ENCODE measurements at places on chromosomes 2 and 18. TPM values are rescaled to one million over a fixed set of nuclear protein-coding genes. Genes with fewer than 3 reads are reported as not detected.

UGT1A4 gene
- not detected for total RNA-seq

LCLAT1 gene
- total RNA-seq, result 22.8 TPM

VWC2L gene
- total RNA-seq, result not detected

BMP10 gene
- not detected for total RNA-seq

COPS7B gene
- 47.3 TPM for total RNA-seq

SLC4A5 gene
- total RNA-seq, result 1.1 TPM

MLPH gene
- not detected for total RNA-seq

MROH2A gene
- not detected for total RNA-seq

ZNF512 gene
- 35.8 TPM for total RNA-seq

EPB41L3 gene
- total RNA-seq, result 7.2 TPM

TAF4B gene
- total RNA-seq, result 15.9 TPM

UGT1A1 gene
- not detected for total RNA-seq

G6PC2 gene
- total RNA-seq, result not detected

CCDC88A gene
- total RNA-seq, result 9.7 TPM

PLEK gene
- 0.77 TPM for total RNA-seq

CPLX4 gene
- total RNA-seq, result not detected

ZDBF2 gene
- 3.9 TPM for total RNA-seq

MSH2 gene
- 43.3 TPM for total RNA-seq

DPP4 gene
- 12.9 TPM for total RNA-seq

POLE4 gene
- total RNA-seq, result 76.5 TPM

TNFRSF11A gene
- total RNA-seq, result 3.5 TPM

SERPINB13 gene
- total RNA-seq, result not detected

NT5DC4 gene
- not detected for total RNA-seq

POU3F3 gene
- total RNA-seq, result not detected

STPG4 gene
- total RNA-seq, result 0.27 TPM

SRD5A2 gene
- total RNA-seq, result not detected

RRM2 gene
- total RNA-seq, result 466 TPM

PPP3R1 gene
- total RNA-seq, result 63.5 TPM

ERBB4 gene
- total RNA-seq, result not detected

LYPD6 gene
- not detected for total RNA-seq

SATB2 gene
- 0.02 TPM for total RNA-seq

LHCGR gene
- not detected for total RNA-seq

IL18RAP gene
- 15.1 TPM for total RNA-seq

IL1R1 gene
- total RNA-seq, result 5.7 TPM

SERPINB4 gene
- total RNA-seq, result not detected

SIX3 gene
- total RNA-seq, result not detected

LYG1 gene
- 0.32 TPM for total RNA-seq

TAF1B gene
- 25.7 TPM for total RNA-seq

DSC3 gene
- not detected for total RNA-seq

KIF1A gene
- 8.4 TPM for total RNA-seq

CCDC121 gene
- 0.30 TPM for total RNA-seq

ERMN gene
- total RNA-seq, result 1.0 TPM

TPRKB gene
- total RNA-seq, result 30.5 TPM

KIDINS220 gene
- total RNA-seq, result 19.3 TPM

CAPN13 gene
- not detected for total RNA-seq

IL36G gene
- not detected for total RNA-seq

FAM124B gene
- total RNA-seq, result 0.32 TPM

GREB1 gene
- total RNA-seq, result 0.42 TPM
